ENCODE measurements at places on chromosomes 6 and 20.

DNA sequence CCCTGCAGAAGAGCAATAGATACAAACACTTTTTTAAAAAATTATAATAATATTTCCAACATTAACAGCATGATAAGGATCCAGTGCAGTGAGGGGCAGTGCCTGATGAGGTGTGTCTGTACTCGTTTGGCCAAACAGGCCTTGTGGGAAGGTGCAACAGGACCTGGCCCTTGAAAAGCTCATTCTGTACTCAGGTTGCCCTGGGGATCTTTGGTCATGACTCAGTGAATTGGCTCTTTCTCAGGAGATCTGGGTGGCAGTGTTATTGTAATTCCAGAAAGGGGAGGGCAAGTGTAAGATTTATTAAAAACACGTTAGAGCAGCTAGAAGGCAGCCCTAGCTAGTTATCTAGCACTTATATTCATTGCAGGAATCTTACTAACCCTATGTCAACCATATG, 2.9 kb upstream of the SPINT3 start:
- DNase-seq = no peak

DNA sequence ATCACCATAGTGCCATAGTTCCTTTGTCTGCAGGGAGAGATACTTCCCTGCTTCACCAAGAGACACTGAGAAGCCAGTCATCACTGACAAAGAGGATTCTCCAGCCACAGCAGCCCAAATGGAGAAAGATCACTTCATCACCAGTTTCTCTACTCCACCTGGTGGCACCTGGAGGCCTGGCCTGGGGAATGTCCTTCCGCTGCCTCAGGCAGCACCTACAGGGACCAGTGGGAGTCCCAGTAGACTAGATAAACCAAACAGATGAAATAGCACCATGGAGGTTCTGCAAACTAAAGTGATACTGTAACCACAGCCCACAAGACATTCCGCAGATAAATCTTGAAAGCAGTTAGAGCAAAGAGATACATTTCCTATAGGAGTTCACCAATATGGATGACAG, 266.5 kb downstream of the C6orf118 start:
- no peak for DNase-seq

DNA sequence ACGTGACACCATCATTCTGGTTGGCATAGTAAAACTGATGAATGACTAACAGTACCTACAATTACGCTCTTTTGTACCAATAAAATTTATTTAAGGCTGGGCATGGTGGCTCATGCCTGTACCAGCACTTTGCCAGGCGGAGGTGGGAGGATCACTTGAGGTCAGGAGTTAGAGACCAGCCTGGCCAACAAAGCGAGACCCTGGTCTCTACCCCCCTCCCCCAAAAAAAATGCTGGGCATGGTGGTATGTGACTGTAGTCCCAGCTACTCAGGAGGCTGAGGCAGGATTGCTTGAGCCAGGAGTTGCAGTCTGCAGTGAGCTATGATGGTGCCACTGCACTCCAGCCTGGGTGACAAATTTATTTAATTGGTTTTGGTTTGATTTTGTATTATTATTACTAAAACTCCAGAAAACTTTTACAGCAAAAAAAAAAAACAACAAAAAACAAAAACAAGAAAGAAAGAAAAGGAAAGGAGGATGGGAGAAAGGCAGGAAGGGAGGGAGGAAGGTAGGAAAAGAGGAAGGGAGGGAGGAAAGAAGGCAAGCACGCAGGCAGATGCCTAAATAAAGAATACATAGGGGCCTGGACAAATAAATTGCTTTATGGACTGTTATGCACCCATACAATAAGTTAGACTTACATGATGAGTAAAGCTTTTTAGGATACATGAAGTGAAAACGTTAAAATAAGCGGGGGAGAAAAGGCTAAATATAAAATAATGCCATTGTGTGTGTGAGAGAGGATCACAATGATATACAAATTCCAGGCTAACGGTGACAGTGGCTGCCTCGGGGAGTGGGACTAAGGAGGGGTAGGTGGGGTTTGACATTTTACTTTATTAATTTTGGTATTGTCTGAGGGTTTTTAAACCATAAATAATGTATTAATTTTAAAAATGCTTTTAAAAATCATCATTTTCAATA, 682 bp upstream of the ZSCAN9 start:
- DNase-seq = no peak

DNA sequence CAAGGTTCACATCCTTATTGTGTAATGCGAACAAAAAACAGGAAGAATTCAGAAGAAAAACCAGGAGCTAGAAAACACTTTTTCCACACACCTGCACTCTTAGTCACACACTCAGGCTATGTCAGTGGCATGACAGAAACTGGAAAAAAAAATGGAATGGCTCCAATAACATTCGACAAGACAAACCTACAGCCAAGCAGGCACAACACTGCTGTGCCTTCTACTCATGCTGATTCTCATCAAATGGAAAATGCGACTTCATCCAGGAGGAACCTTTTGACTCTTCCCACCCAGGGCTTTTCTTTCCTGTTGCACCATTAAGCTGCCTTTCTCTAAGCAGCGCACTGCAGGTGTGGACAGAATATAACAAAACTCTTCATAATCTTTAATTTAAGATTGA, 163.2 kb upstream of the BTBD3 start:
- no peak for DNase-seq

GRCh38 chr6:129607581-129608186, 102.3 kb downstream of the ARHGAP18 start:
- DNase-seq = no peak

DNA sequence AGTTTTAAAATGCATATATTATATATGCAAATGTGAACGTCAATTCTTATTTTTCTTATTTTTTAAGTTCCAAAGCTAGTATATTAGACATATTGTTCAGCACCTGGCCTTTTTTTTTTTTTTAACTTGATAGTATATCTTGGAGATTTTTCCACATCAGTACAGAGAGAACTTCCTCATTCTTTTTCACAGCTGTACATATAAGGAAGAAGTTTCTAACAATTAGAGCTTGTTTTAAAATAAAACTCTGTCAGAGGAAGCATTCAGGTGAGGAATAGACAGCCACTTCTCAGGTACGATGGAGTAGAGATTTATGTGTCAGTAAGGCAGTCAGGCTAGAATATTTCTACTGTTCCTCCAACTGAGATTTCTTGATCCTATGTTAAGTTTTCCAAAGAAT, 233.1 kb upstream of the SUPT3H start:
- DNase-seq = no peak

GRCh38 chr20:38842558-38842981, 37.1 kb downstream of the PPP1R16B start:
- DNase-seq = no peak

DNA sequence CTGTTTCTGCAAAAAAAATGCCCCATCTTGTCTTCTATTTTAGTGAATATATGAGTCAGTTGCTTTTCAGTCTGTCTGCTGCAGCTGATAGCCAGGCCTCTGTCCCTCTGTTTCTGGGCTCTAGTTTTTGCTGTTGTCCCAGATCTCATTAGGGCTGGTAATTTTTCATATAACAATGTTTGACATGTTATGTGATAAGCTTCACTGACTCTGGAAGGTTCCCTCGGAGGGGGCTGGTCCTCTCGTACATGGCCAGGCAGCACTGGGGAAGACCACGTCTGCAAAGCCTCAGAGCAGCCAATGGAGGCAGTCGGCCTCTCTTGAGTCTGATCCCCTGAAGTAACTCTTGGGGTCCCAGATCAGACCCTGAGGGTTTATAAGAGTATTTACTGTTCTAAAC, 223.8 kb downstream of the THBS2 start:
- DNase-seq = no peak

GRCh38 chr20:34165018-34165619, 53.1 kb upstream of the EIF2S2 start:
- no peak for DNase-seq

DNA sequence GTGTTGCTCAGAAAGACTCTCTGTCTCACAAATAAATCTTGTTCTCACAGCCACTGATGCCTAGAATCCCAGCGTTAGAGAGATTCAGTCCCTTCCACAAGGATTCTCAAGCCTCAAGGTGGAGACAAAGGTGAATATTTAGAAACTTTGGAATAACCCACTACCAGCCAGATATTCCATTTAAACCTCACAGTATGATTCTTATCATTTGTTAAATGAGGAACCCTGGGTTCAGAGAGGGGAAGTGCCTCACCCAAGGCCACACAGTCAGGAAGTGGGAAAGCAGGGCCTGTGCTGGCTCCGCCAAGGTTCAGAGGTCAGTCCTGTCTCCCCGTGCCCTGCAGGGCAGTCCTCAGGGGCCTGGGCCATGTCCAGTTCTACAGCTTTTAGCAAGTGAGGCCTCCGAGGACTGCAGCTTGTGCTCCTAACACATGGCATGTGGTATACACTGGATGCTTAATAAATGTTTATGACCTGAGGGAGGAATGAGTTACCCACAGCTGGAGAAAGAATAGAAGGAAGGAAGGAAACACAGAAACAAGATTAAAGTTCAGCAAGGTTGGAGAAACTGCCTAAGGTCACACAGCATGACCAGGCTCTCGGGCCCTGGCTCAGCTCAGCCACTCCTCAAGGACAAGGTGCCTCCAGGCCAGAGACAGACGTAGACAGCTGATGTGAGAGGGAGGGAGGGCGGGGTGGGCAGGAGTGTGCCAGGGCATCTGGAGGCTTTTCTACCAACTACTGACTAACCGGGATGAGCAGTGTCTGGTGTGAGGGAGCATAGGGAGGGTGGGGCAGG, 3.9 kb upstream of the TGM2 start:
- DNase-seq = peak; percentile 44

DNA sequence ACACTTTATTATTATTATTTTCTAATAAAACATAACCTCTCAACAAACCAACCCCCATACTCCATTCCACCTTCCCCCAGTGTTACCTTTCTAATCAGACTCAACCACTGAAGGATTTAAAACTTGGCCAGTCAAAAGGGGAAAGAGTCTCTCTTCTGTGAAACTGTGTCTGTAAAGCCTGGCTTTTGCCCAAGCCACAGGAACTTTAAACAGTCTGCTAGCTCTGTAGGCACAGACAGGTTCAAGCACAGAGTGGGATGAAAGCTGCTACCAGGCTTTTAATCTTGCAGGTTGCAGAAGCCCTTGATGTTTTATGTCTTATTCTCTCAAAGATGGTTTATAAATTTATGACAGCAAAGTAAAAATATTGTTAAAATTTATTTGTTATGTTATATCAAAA, 585.7 kb downstream of the TENT5A start:
- no peak for DNase-seq

- DNase-seq = no peak
Observed at GRCh38 chr6:53987522-53987888, 123.7 kb upstream of the MLIP start.

DNA sequence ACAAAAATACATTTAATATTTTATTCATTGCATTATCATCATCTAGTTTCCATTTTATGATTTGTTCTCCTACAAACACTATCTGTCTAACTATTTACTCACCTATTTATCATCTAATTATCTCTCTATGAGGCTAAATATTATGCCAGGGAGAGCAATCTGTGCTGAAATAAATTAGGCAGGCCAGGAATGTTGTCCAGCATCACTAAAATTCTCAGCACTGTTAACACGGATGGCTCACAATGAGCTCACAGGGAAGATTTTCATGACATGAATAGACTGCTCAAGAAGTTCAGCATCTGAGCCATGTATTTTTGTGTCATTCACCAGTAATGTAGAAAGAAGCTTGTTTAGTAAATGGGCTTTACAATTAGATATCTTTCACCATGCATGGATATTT, 1277.2 kb downstream of the GRIK2 start:
- DNase-seq = no peak

- DNase-seq = no peak
Observed at GRCh38 chr20:33337119-33337518, 54.1 kb downstream of the BPIFB1 start.

- no peak for DNase-seq
Observed at GRCh38 chr6:33880766-33881165, 77.0 kb upstream of the MLN start.

- DNase-seq = no peak
Observed at GRCh38 chr6:27025351-27025750, 222.2 kb upstream of the PRSS16 start.

DNA sequence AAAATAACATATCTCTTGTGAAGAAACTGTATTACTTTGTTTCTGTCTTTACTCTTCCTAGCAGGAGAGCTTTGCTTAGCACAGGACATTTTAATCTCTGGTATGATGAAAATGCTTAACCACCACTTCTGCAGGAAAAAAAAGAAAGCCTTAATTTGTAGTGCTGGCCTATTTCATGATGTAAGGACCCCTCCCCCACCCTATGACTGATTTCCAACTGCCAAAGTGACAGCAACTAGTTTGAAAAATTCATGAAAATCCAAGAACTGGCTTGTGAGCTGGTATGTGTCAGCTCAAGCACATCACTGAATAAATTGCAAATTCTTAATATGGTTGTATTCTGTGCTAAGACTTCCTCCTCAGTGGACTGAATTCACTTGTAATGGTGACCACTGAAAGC, 125.3 kb downstream of the REV3L start:
- DNase-seq = no peak

- no peak for DNase-seq
Observed at GRCh38 chr6:23213651-23214050, 644.3 kb downstream of the HDGFL1 start.

DNA sequence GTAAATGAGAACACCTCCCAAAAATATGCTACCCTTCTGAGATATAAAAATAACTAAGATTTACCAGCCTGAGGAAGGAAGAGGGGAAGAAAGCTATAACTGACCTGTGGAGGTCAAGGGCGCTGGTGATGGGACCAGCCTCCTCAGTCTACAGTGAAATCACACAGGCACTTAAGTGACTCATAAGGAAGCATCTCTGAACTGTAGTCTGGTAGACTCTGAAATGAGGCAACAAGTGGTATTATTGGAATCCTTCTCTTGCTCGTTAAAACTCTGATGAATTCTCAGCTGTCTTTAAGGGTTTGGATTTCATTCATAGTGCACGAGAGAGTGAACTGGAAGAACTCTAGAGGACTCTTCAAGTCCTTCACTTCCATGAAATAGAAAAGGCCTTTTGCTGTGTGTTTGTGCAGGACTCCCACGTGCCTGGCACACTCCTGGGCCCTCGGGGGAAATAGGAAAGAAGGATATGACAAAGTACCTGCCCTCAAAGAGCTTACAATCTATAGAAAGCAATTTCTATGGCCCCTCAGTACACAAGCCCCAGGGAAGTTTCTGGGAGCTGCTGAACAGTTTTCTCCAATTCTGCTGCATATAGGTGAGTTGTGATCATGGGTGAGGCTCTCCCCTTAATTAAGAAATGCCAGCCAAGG, 231.8 kb upstream of the RREB1 start:
- DNase-seq = no peak

DNA sequence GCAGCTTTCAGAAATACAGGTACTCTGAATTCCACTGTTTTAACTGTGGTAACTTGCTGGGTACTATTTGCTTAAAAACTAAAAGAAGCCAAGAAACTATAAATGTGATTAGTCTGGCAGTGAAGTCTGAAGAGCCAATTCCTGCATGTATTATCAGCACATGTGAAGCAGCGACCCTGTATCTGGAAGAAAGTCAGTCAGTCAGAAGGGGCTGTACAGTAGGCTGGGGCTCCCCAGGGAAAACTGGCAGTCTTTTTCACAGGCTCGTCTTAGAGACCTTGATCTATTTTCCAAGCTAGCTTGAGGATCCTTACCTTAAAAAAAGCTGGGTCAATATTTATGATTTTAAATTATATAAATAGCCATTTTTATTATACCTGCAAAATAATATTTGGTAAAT, 104.9 kb downstream of the PDSS2 start:
- no peak for DNase-seq
